MG63 (cell line): ENCODE measurements at places on chromosomes 7 and 10. TPM values are rescaled to one million over a fixed set of nuclear protein-coding genes. Genes with fewer than 3 reads are reported as not detected.

Gene TLX1
- total RNA-seq: not detected in 2 replicates

Gene GPER1
- total RNA-seq: 2.2 and 2.8 TPM in 2 replicates

GRCh38 chr10:71831646-71832552, 19.2 kb downstream of the PSAP start:
- DNase-seq: peak; percentile 24

Gene MYH16
- not detected in 2 replicates for total RNA-seq

DNA sequence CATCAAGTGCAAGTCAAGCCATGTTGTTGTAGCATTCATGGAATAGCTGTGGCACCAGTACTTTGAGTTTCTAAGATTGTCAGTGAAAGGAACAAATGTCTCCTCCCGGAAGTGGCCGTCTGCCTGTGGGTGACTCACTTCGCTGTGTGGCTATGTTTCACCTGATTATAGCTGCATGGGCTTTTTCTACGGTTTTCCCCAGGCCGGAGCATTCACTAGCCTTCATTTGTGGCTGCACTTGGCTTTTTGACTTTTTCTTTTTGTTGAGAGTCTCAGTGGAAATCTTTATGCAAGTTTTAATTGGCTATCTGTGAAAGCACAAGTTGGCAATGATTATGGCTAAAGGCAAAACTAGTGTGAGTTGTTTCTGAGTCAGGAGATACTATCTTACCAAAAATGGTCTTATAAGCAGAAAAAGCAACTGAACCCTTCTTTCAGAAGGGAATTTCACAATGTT, 35.0 kb downstream of the SRI start:
- peak; percentile 30 for DNase-seq

GRCh38 chr10:92880917-92881316, 32.6 kb downstream of the EXOC6 start:
- DNase-seq: no peak

Gene SPDYE2
- not detected in 2 replicates for total RNA-seq

- peak; percentile 89 for DNase-seq
These were observed 57.8 kb downstream of the BAMBI start for GRCh38 chr10:28734938-28735759.

GRCh38 chr7:107233981-107234380, 65.2 kb downstream of the HBP1 start:
- no peak for DNase-seq

Gene PNLIP
- total RNA-seq: not detected in 2 replicates

DNA sequence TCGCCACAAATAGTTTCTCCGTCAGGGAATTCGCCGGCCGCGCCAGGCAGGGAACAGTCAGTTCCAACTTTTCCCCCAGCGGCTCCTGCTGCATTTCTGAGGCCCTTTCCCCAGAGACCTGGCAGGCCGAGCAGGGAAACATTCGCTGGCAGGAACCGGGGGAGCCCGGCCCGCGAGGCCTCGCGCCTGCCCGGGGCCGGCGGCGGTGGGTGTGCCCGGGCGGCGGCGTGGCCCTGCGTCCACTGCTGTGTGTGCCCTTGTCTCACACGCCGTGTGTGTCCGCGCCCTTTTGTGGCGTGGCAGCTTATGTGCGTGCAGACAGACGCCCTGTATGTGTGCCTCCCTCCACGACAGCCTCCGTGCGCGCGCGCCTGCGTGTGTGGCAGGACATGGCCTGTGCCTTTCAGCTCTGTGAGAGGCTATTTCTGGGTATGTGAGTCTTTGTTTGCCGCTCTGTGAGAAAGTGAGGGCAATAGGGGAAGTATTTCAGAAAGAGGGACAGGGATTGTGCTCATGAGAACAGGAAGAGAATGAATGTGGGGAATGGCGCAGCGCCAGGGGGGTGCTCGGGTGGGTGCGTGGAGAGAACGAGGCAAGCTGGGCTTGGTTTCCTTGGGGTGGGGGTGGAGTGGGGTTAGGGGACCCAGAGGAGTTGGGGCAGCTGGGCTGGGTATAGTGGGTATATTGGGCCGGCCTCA, 689 bp upstream of the SMARCD3 start:
- DNase-seq: peak; percentile 47

Gene ACTL6B
- not detected in 2 replicates for total RNA-seq

Gene MMD2
- not detected in 2 replicates for total RNA-seq

- no peak for DNase-seq
These were observed 47.1 kb upstream of the UBN2 start for GRCh38 chr7:139183878-139184338.

GRCh38 chr10:116926426-116926825, 77.1 kb downstream of the ENO4 start:
- DNase-seq: no peak

DNA sequence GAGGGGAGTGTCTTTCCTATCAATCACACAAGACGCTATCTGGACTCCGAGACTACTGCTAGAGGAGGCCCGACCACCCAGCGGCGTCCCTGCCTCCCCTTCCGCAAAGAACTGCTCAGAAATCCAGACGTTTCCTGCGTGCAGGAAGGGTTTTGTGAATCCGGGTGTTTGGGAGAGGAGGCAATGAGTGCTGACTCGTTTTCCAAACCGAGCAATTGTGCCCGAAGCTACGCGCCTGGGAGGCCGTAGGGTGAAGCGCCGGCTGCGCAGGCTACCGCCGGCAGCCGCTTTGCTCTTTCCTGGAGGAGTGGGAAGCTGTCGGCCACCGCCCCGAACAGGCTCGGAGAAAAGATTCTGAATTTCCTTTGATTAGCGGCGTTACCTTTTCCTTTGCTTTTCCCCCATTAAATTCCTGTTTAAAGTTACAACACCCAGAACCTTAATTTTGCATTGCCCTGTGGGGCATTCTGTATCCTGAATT, 5.3 kb downstream of the VAX1 start:
- no peak for DNase-seq

Gene TRIM50
- total RNA-seq: not detected in 2 replicates

Gene CALML3
- not detected in 2 replicates for total RNA-seq

- DNase-seq: no peak
These were observed 151.6 kb downstream of the SND1 start for GRCh38 chr7:127803626-127804025.

Gene TRIL
- 0.03 TPM in 1 of 2 replicates, not detected in the other for total RNA-seq

- DNase-seq: no peak
These were observed 36.5 kb downstream of the GHRHR start for GRCh38 chr7:31000161-31000693.

GRCh38 chr7:99720800-99721595, 14.0 kb downstream of the CYP3A7 start:
- no peak for DNase-seq

DNA sequence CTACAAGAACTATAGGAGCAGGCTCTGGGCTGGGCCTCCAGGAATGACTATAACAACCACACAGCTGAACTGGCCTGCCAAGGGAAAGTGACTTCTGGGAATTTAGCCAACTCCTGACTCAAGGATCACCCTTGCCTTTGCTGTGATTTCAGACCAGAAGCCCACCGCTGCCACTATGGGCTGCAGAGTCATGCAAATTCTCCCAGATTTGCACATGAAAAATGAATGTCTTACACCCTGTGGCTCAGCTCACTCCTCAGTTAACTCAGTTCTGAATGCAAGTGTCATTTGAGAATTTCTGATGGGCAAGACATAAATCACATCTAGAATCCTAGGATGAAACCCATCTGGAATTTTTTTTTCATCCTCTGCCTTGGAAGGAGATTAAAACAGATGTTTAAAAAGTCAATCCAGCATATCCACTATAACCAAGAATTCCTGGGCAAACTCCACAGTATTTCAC, 186.5 kb upstream of the BET1 start:
- DNase-seq: peak; percentile 79

DNA sequence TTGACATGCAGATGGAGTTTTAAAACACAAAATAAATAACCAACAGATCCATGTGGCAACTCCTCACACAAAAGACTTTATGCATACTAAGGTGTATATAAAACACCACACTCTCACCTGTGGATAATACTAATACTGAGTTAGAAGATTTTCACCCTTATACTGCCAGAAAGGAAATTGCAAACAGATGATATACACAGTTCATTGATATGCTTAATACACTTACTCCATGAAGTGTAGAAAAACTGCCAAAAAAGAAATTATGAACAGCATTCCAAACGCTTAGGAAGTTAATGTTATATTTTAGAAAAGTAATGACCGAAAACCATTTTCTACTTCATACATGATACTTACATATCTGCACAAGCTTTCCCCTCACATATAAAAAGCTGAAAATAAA, 17.6 kb upstream of the SNX13 start:
- DNase-seq: no peak

DNA sequence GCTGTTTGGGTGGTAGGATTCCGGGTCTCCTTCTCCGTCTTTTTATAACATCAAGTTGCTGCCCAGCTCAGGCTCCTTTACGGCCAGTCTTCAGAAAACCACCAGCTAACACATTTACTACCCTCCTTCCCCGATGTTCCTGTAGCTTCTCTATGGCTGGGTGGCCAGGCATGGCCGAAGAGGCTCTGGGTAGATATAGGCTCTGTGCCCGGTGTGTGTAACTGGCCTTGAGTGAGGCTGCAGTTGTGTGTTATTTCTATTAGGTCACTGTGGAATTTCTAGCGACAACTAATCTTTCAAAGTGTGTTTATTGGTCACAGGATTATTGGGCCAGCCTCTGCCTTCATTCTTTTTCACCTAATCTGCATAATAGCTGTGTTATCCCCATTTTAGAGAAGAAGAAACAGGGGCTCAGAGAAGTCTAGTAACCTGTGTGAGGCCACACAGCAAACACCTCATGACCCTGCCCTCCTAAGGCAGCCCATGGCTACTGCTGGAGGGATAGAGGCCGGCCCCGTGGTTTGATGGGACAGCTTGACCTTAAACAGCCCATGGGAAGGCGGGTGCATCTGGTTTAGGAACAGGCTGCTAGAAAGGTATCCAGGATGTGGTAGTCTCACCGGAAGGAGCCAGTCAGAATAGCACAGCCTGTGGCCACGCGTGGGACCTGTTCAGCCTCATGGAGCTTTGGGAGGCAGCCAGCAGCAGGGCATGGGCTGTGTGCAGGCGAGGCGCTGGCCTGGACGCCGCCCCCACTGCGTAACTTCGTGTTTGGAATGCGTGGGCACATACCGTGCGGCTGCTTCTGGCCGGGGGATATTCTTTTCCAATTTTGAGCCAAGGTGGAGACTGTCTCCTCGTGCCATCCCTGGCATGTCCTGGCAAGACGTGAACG, 29.7 kb downstream of the HTRA1 start:
- no peak for DNase-seq

DNA sequence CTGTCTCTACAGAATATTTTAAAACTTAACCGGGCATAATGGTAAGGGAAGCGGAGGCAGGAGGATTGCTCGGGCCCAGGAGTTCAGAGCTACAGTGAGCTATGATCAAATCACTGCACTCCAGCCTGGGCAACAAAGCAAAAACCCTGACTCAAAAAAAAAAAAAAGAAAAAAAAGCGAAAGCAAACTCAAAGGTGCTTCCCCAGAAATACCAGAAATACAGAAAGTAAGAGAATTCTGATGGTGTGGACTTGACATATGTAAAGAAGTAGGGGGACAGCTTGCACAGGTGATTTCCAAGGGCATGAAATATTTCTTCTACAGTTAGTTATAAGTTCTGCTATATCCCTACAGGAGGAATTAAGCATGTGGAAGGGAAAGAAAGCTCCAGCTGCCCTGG, 69.7 kb upstream of the APBB1IP start:
- DNase-seq: no peak

- no peak for DNase-seq
These were observed 87.3 kb downstream of the IDE start for GRCh38 chr10:92486637-92487036.

GRCh38 chr7:140160308-140160707, 16.5 kb downstream of the KDM7A start:
- no peak for DNase-seq

DNA sequence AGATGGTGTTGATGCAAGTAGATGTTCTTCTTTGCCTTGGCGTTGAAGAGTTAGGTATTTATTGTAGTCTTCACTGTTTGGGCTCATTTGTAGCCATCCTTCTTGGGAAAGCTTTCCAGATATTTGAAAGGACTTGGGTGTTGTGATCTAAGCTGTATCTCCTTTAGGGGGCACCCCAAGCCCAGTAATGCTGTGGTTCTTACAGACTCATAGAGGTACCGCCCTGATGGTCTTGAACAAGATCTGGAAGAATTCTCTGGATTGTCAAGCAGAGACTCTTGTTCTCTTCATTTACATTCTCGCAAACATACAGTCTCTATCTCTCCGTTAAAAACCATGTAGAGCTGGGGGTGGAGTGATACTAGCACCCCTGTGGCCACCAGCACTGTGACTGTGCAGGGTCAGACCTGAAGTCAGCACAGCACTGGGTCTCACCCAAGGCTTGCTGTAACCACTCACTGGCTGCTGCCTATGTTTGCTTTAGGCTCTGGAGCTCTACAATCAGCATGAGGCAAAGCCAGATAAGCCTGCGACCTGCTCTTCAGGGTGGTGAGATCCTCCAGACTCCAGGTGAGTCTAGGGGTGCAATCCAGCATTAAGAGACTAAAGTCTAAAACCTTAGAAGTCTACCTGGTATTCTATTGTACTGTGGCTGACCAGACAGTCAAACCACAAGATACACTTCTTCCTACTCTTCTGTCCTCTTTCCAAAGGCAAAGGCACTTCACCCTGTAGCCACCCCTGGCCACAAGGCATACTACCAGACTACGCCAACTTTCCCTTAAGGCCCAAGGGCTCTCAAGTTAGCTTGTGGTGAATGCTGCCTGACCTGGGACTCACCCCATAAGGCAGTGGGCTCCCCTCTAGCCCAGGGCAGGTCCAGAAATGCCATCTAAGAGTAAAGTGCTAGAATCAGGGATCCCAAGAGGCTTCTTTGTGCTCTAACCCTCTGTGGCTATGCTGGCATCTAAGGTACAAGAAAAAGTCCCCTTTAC, 209.7 kb upstream of the TMEM196 start:
- peak; percentile 27 for DNase-seq

GRCh38 chr7:155752756-155753445, 59.4 kb downstream of the SHH start:
- DNase-seq: no peak

Gene IKZF1
- not detected in 2 replicates for total RNA-seq

DNA sequence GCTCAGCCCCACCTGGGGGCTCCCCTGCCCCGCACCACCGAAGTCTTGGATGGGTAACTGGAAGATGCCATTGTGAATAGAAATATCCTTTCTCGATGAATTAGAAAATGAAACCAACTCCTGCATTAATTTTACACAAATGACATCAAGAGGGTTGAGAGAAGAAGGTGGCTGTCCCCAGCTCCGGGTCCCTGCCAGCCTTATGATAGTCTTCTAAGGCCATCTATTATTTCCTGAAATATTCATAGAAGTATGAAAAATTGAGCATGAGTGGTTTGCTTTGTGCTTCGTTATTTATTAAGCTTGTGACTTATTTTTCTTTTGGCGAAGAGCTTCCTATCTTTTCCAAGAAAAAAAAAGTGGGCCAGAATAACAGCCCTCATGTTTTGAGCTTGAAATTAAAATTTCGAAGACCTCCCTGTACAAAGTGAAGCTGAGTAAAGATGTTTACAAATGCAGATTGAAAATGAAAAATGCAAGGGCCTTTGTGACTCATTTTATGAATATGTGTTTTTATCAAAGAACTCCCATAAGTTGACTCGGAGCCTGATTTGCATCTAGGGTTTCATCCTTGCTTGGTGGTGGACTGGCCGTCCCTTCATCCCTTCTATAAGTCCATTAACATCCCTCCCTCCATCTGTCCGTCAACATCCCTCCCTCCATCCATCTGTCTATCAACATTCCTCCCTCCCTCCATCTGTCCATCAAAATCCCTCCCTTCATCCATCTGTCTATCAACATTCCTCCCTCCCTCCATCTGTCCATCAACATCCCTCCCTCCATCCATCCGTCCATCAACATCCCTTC, 20.5 kb upstream of the CFAP46 start:
- DNase-seq: no peak

- DNase-seq: no peak
These were observed 44.2 kb upstream of the AQP1 start for GRCh38 chr7:30867483-30867882.
